ENCODE measurements at places on chromosomes 5 and 9.

- peak; percentile 75 for DNase-seq
Measured at GRCh38 chr5:95669540-95669939, 13.3 kb downstream of the SPATA9 start.

- no peak for DNase-seq
Measured at GRCh38 chr9:129513282-129513681, 107.6 kb downstream of the C9orf50 start.

DNA sequence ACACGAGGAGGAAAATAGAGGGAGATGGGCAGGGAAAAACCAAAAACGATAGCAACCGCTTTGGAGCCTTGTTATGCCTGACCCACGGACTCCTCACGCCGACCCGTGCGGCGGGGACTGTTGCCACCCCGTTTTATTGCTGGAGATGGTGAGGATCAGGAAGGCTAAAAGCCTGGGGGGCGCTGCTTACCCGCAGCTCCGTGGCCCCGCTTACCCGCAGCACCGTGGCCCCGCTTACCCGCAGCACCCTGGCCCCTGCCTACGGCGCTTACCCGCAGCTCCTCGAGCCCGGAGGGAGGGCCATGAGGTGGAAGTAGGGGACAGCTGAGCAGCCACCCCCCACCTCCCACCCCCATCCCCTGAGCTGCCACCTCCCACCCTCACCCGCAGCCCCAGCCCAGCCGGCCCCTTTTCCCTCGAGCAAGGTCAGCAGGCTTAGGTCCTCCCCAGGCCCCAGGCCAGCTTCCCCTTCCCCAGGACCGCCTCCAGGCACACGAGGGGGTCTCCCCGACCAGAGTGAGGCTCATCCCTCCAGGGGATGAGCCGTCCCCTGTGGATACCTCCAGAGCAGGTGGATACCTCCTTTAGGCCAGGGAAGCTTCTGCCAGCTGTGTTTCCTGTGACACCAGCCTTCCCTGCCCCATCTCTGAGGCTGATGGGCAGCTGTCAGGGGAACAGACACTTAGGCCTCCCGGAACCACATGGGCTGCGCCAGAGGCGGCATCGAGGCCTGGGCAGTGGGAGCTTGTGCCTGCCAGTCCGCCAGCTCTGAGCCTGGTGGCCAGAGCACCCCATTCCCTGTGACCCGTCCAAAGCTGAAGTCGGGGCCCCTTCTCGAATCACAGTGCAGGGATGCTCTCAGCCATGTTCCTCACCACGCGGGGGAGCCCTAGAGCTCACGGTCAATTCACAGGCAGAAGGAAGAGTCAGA, 92.3 kb downstream of the LMX1B start:
- no peak for DNase-seq

DNA sequence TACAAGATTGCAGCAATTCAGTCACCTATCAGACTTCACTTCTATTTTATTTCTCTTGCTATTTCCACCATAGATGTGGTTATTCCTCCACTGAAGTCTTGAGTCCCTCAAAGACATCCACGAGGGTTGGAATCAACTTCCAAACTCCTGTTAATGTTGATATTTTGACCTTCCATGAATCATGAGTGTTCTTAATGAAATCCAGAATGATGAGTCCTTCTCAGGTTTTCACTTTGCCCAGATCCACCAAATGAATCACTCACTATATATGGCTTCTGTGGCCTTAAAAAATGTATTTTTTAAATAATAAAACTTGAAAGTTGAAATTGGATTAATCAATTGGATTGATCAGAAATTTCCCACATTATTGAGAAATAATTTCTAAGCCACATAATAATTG, 1821.0 kb downstream of the EFNA5 start:
- no peak for DNase-seq

DNA sequence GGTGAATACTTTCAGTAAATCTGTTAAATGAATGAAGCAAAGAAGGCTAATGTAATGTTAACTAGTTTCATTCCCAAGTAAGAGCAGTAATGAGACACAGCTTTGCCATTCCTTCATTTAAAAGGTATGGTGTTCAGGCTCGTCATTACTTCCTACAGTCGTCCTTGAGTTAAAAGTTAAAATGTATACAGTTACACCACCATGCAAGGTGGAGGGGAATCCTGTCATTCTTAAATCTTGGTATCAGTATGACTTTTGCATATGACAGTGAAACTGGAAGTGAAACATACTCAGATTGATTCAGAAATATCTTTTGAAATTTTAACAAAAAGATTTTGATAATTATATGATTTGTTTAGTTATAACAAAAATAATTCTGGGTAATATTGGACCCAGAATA, 25.9 kb downstream of the MTRR start:
- no peak for DNase-seq

DNA sequence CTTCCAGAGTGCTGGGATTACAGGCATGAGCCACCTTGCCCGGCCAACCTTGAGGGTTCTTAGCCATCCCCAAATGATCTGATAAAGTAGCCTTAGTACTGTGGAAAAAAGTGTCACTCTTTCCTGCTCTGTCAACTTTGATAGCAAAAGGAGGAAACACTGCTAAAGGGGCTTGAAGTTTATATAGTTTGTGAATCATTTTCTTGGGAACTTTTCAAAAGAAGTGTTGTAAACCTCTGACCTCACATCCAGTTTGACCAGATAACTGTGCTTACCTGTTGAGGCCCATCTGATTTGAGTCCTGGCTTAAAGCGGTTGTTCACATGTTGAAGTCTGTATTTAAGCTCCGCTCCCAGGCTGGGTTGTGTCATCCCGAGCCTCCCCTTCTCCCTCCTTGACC, 303.3 kb downstream of the DOCK8 start:
- no peak for DNase-seq

DNA sequence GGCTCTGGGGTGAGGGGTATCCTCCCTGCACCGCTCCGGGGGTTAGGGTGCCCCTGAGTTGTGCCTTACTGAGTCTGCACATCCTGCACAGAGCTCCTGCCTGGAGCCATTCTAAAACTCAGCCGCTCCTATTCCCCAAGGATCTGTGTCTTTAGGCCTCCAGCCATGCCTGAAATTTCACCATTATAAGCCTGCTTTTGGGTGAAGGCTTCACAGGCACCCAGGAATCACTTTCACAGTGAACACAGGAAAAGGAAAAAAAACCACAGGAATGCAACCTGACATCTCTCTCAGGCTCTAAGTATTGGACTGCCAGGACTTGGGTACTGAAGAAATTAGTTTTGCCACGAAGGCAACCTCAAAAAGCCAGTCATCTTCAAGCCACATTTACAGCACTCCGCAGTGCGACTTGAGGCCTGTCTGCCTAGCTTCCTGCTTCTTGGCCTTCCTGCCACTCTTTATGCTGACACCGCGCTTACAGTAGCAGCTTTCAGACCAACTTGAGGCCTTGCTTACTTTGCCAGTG, 30.9 kb downstream of the GALNT10 start:
- no peak for DNase-seq

- DNase-seq, result no peak
Measured at GRCh38 chr9:87854580-87854955, 28.1 kb upstream of the SPATA31E1 start.

- peak; percentile 78 for DNase-seq
Measured at GRCh38 chr9:92035687-92036410, 79.4 kb downstream of the SPTLC1 start.

DNA sequence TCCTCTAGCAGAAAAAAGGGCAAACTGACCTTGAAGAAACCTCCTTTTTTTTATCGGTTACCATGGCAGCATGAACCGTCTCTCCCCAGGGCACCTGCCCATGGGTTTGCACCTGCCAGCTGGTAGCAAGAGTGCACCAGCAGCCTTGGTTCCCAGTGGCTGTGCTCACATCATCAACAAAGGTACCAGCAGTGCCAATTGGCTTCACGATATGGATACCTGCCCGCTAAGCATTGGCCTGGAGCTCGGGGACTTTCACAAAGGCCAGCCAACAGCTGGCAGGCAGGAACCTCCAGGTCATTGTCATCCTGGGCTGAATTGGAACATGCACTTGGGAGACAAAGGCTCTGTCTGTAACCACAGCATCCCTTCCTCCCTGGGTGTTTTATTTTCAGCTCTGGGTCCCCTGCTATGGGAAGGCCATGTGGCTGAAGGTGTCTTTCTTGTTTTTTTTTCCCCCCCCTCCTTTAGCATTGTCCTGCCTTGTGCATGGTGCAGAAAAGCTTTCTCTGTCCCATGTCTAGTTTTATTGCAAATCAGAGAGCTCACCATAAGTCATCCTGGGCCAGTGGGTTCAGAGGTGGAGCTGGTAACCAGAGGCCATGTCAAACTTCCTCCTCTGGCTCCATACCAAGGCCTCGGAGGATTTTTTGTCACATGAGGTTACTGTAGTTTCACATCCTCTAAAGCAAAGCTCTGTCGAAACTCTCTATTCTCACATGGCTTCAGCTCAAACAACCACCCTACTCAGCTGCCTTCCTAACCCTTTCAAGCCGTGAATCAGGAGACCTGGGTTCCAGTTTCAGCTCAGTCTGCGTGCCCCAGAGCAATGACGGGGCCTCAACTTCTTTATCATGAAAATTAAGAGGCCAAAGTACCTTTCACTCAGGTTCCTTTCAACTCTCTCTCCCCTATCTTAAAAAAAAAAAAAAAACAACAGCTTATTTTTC, 145.5 kb upstream of the MAP3K1 start:
- peak; percentile 43 for DNase-seq

GRCh38 chr9:8895106-8895860, 1095.7 kb upstream of the DMAC1 start:
- peak; percentile 9 for DNase-seq

GRCh38 chr9:133058550-133059320, 3.0 kb upstream of the CEL start:
- DNase-seq, result no peak
